ENCODE measurements at places on chromosomes 7 and 10. TPM values are rescaled to one million over a fixed set of nuclear protein-coding genes. Genes with fewer than 3 reads are reported as not detected.
A peak's percentile ranks its signal among the peaks of the same experiment; 100 is the strongest.

Gene SUN3
- not detected for total RNA-seq

- H3K4me3 ChIP-seq = no peak overlapping the region
- DNase-seq = no peak
- no peaks in the 10 kb centered on the region for H3K4me1 ChIP-seq
- no peaks in the 10 kb centered on the region for H3K27me3 ChIP-seq
- no peak overlapping the region for H3K27ac ChIP-seq
Observed at GRCh38 chr7:133529861-133530260, 277.0 kb downstream of the EXOC4 start.

DNA sequence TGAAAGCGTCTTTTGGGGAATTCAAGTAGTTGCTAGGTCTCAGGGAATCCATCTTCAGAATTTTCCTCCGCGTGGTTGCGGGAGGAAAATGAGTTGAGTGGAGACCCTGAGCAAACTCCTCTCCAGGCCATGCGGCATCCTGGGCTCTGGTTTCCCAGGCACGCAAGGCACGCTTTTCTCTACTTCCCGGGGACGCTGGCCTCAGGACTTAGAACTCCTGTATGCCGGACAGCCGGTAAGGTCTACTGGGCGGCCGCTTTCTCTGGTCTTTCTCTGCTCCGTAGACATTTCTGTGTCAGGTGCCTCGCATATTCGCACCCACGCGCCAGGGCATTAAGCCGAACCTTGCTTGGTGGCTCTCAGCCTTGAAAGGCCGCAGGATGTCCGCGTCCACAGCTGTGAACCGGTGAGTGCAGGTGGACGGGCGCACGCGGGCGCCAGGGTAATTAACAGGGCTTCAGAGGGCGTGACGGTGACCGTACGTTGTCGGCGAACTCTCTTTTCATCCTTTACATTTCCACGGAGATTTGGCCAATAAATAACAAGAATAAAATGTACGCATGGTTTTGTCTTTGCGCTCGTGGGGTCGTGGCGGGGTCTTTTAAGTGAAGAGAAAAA, 992 bp upstream of the RBM20 start:
- DNase-seq = no peak
- H3K27me3 ChIP-seq = no peaks in the 10 kb centered on the region
- peaks cover 29% of the 10 kb centered on the region for H3K4me1 ChIP-seq

DNA sequence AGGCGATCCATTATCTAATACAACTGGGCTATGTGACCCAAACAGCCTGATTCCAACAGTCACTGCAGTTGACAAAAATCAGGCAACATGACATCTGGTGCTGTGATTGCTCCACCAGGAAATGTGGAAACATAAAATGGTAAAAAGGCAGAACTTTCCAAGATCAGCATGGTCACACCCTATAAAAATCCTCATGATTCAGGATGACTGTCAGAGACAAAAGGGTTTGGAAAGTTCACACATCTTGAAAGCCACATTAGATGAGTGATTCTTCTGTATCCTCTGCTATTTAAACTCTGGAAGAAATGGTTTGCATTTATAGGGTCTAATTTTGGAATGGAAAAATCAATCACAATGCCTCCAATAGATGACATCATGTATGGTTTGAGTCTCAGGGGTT, 662.6 kb upstream of the IGFBP3 start:
- no peaks in the 10 kb centered on the region for H3K36me3 ChIP-seq
- H3K27me3 ChIP-seq = no peaks in the 10 kb centered on the region
- no peak overlapping the region for H3K4me3 ChIP-seq
- peak overlapping the region; percentile 36 for H3K27ac ChIP-seq
- peaks cover 13% of the 10 kb centered on the region for H3K4me1 ChIP-seq
- DNase-seq = peak; percentile 67

DNA sequence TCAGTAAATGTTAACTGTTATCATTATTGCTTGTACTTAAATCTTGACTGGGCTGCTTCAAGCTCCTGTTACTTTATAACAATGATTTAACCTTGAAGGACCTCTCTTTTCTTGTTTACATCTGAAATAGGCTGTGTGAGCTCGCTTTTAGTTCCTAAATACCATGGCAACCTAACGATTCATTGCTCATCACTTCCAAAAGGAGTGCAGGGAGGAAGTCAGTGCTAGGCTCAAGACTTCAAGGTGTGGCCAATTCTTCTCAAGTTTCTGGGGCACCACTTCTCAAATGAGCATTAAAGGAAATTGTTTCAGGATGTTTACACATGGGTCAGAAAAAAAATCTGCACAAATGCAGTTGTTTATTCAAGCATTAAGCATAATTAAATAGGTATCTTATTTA, 284.2 kb downstream of the MTERF1 start:
- H3K4me1 ChIP-seq = no peaks in the 10 kb centered on the region
- no peak overlapping the region for H3K4me3 ChIP-seq
- H3K27ac ChIP-seq = no peak overlapping the region
- DNase-seq = no peak
- H3K27me3 ChIP-seq = no peaks in the 10 kb centered on the region
